ENCODE measurements at places on chromosomes 5 and 9. TPM values are rescaled to one million over a fixed set of nuclear protein-coding genes. Genes with fewer than 3 reads are reported as not detected.
A peak's percentile ranks its signal among the peaks of the same experiment; 100 is the strongest.

- DNase-seq: peak; percentile 38
Measured at GRCh38 chr5:80192507-80193241, 63.2 kb downstream of the SERINC5 start.

DNA sequence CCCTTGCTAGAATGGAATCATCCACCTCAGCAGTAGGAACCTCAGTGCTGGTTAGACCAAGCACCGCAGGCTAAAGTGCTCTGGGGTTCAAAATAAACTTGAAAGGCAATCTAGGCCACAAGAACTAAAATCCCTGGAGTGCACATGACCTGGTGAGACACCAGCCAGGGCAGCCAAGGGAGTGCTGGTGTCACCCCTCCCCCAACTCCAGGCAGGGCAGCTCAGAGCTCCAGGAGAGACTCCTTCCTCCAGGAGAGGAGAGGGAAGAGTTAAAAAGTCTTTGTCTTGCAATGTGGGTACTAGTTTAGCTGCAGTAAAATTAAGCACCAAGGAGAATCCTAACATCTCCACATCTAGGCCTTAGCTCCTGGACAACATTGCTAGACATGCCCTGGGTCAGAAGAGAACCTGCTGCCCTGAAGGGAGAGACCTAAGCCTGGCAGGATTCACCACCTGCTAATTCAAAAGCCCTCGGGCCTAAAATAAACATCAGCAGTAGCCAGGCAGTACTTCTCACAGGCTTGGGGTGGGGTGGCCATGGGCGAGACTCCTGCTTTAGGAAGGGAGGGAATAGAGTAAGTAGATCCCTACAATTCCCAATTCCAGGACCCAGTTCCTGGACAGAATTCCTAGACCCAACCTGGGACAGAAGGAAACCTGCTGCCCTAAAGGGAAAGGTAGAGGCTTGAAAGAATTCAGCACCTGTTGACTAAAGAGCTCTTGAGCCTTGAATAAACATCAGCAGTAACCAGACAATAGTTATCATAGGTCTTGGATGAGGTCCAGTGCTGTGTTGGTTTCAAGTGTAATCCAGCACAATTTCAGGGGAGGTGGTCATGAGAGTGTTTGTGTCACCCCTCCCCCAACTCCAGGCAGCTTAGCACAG is 25.8 kb downstream of the UGT3A2 start:
- no peak for DNase-seq

- no peak for DNase-seq
Measured at GRCh38 chr9:69215774-69216485, 41.9 kb downstream of the TJP2 start.

Gene AJM1
- total RNA-seq: 0.72 TPM

GRCh38 chr5:43312699-43313034 is 545 bp downstream of the HMGCS1 start:
- DNase-seq: no peak

- DNase-seq: peak; percentile 18
Measured at GRCh38 chr5:76521240-76521758, 101.9 kb downstream of the F2RL2 start.

DNA sequence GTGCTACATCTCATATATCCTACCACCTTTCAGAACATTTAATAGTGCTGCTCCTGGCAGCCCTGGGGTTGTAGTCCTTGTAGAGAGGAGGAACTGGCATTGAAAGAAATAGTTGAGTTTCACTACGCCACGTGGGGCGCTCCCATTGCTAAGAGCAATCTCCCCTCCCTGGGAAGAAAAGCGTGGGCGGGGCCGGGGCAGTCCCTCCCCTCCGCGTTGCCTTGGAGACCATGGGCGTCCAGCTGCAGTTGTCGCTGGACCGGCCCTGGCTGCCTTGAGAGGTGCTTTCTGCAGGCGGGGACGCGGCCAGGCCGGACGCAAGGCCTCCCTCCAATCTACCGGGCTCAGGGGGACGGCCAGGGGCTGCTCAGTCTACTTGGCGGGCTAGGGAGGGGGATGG is 368 bp upstream of the CCDC180 start:
- DNase-seq: peak; percentile 86

Gene FRMD3
- 0.36 TPM for total RNA-seq

GRCh38 chr9:121222524-121223171 is 21.0 kb upstream of the RAB14 start:
- DNase-seq: peak; percentile 61

Gene BTNL8
- 0.12 TPM for total RNA-seq

DNA sequence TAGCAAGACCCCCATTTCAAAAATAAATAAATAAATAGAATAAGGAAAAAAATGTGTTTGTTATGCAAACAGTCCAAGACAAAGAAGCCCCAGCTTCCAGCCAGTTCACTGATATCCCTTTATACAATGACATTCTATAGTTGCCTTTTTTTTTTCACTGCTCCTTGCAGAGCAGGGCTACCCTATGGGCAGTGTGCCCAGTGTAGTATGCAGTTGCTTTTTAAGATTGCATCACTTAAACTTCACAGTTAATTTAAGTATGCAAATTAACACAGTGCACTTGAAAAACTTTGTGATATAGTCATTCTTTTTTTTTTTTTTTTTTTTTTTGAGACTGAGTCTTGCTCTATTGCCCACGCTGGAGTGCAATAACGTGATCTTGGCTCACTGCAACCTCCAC is 40.8 kb upstream of the ARRDC3 start:
- no peak for DNase-seq

DNA sequence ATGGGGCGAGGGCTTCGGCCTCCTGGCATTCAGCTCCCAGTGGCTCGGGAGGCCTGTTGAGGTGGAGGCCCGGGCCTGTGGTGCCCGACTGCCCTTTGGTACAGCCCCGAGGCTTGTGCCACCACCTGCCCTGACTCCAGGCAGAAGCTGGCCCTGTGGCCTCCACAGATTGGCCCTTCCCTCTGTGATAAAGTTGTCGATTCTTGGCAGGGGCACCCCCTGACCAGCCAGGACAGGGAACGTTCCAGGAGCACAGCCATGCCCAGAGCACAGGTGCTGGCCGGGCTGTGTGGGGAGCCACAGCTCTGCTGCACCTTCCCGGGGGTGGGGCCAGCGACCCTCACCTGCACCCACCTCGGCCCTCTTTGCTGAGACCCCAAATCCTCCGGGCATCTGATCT is 32.7 kb downstream of the SLC6A18 start:
- no peak for DNase-seq

DNA sequence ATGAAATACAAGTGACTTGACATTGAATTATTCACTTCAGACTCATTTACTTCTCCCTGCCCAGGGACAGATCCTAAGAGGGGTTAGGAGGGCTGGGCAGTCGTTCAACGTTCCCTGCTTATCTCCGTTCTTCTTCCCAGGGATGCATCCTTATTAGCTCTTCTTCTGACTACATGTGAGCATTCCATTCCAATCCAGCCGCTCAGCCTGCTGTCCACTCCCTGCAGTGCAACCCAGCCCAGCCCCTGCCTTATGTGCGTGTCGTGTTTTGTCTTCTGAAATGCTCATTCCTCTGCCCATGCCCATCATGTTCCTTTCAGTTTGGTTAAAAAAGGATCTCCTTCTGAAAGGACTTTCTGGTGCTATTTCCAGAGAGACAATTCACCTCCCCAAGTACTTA is 64.7 kb upstream of the PALM2AKAP2 start:
- no peak for DNase-seq

Gene OR1J2
- not detected for total RNA-seq

GRCh38 chr5:163089230-163089629 is 348.2 kb upstream of the CCNG1 start:
- DNase-seq: no peak

All from RPMI7951 (cell line).